ENCODE measurements at places on chromosomes 1 and 21.

DNA sequence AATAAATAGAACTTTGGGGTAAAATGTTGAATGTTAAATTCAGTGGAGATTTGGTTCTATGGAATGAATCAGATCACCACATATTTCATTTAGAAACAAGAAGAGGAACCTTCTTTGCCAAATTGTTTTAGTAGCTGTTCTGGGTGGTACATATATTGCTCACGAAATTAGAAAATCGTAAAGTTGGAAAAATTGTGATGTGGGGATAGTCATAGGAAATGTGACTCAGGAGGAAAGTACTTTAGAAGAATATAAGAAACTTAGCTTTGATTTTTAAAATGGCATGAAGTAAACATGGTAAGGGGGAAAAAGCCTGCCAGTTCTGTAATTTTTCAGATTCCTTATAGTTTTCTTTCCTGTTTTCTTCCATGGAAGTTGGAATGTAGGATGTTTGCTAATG lies 27.4 kb downstream of the RRP15 start:
- DNase-seq: no peak

DNA sequence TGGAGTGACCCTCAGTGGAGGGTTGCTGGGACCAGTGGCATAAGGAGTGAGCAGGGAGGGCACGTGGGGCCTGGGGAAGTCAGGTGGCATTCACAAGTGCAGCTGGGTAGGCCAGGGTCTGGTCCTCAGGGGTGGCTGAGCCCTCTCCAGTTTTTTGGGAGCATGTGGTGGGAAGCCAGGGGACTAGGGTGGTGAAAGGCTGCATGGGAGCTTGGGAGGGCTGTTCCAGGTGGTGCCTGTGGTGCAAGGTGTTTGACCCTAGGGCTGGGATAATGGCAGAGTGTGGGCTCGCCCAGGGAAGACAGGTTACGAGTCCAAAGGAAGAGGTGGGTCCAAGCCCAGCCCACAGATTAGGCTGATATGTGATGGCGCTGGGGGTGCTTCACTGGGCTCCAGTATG lies 30.5 kb downstream of the MAN1C1 start:
- DNase-seq: no peak

GRCh38 chr1:222828939-222829338 lies 14.1 kb downstream of the DISP1 start:
- no peak for DNase-seq

GRCh38 chr1:214427871-214428277 lies 123.5 kb downstream of the PTPN14 start:
- DNase-seq: peak; percentile 28

DNA sequence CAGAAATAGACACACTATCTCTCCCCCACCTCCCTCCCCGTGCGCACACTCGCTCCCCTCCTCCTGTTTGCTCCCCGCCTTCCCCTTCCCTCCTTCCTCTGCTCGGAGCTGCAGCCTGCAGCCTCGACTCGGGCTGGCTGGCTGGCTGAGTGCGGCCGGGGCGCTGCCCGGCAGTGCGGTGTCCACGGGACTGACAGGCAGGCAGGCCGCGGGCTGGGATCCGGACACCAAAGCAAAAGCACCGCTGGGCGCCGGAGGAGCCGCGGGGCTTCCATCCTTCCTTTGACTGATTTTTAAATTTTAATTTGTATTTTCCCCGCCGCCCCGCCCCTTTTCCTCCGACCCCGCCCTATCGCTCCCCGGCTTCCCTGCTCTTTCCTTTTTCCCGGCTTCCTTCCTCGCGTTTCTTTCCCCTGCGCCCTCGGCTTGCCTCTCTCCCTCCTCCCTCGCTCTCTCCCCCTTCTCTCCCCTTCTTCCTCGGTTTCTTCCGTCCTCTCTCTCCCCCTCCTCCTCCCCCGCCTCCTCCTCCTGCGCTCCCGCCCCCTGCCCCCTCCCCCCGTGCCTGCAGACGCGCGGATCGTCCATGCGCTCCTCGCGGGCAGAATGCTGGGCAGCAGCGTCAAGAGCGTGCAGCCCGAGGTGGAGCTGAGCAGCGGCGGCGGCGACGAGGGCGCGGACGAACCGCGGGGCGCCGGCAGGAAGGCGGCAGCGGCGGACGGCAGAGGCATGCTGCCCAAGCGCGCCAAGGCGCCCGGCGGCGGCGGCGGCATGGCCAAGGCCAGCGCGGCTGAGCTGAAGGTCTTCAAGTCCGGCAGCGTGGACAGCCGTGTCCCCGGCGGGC lies 109.4 kb downstream of the NAV1 start:
- DNase-seq: no peak

GRCh38 chr1:89276690-89277089 lies 4.0 kb upstream of the GBP5 start:
- DNase-seq: no peak

- no peak for DNase-seq
Observed at GRCh38 chr21:20730441-20730840, 267.8 kb upstream of the NCAM2 start.

DNA sequence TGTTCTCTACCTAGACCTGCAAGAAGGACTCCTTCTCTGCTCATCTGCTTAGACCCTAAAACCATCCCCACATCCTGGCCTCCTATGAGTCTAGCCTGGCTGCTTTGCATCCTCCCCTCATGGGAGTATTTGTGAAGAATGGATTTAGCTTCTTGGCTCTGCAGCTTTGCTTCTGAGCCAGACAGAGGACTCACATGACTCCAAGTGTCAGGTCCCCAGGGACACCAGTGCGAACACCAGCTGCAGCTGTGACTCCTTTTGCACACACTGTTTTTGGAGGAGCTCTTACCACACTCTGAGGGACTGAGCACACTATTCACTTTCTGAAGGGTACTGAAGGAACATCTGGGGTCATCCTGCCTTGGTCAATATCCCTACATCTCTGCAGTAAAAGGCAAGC lies 131.8 kb upstream of the SGIP1 start:
- no peak for DNase-seq

DNA sequence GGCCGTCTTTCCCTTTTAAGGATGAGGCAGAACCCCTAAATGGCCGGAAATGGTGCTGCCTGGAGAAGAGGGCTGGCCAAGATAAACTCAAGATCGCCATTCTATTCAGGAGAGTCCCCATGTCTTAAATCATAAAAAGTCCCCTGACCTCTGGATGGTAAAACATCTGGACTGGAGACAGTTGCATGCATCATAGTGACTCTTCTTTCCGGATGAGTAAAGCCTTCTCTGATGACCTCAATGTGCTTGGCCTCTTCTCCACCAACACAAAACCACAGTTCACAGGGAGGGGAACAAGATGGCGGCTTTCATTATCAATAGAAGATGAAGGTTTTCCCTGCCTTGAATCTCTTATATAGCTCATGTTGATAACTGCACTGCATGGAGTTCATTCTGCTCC lies 27.5 kb upstream of the H6PD start:
- DNase-seq: no peak

DNA sequence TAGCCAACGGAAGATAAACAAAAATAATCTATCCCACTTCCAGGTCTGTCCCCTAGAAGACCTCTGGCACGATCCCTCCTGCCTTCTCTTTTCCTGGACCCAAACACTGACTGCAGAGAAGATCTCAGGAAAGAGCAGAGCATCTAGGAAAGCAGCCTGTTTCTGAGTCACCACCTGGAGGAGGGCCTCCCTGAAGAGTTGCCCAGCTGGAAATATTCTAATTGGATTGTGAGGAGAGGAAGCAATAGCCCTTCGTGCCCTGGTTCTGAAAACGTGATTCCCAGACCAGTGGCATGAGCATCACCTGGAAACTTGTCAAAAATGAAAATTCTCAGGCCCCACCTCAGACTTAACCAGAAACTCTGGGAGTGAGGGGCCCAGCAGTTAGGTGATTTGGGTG lies 411.1 kb downstream of the SETD4 start:
- no peak for DNase-seq

DNA sequence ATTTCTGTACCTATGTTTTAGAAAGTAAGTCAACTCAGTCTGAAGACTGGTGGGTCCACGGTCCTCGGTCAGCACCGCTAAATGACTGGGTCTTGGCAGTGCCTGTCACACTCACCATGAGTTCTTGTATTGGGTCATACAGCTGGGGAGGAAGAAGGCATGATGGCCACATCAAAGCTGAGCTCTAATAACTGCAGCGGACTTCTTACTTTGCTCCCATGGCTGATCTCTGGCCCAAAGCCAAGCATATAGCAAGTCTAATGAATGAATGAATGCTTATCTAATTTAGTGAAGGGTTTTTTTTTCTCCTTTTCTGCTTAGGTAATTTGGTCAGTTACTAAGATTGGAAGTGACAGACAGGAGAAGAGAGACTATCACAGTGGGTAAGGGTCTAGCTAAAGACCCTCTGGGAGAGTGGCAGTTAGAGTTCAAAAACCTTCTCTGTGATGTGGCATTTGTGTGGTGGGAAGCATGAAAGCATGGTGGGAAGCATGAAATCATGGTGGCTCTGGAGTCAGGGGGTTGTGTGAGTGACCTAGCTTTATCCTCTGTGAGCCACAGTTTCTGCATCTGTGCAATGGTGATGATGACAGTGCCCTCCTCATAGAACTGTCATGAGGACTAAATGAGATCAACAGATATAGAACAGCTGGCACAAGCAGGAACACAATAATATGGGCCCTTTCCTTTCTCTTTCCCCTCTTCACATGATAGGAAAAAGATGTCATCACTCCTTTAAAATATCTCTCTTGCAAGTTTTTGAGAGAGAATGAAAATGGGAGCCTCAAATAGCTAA lies 78.9 kb upstream of the JAK1 start:
- DNase-seq: no peak

GRCh38 chr1:113048064-113048463 lies 24.9 kb upstream of the LRIG2 start:
- DNase-seq: no peak

DNA sequence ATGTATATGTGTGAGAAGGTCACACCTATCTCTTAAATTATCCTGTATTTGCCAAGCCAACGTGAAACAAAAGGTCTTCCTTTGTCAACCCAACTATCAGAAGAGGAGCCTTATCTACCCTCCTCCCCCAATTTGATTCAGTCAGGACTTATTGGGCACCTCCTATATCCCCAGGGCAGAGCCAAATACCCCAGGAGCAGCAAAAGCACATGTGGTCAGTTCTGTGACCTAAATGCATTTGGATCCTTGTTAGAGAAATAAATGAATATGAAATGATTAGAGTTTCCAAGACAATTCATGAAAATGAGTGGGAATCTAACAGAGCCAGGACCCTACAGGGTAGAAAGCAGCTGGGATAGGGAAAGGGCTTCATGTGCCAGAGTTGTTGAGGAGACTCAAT lies 37.0 kb upstream of the KCND3 start:
- DNase-seq: no peak

- DNase-seq: no peak
Observed at GRCh38 chr1:26156285-26157038, 2.4 kb upstream of the FAM110D start.

DNA sequence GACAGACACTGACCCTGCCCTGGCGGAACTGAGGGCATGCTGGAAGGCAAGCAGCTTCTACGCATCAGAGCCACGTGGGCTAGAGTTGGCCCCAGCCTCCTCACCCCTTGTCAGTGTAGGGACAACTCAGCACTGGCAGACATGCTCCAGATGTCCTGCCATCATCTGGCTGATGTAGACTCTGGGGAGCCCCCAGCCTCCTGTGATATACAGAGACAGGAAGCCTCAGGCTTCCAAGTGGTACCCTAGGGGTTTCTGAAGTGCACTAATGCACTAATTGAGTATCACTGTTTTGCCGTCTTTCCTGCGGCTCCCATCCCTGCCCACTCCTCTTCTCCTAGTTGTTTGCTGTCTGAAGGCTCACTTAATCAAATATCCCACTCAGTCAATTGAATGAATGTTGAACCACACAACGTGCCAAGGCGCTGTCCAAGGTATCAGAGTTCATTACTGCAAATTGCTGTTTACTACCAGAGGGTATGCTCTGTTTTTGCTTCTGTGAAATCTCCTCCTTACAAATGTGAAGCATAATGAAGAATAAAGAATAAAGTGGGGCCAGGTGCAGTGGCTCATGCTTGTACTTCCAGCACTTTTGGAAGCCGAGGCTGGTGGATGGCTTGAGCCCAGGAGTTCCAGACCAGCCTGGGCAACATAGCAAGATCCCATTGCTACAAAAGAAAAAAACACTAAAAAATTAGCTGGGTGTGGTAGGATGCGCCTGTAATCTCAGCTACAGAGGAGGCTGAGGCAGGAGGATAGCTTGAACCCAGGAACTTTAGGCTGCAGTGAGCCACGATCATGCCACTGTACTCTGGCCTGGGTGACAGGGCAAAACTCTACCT lies 76.4 kb upstream of the ZBTB18 start:
- DNase-seq: no peak

DNA sequence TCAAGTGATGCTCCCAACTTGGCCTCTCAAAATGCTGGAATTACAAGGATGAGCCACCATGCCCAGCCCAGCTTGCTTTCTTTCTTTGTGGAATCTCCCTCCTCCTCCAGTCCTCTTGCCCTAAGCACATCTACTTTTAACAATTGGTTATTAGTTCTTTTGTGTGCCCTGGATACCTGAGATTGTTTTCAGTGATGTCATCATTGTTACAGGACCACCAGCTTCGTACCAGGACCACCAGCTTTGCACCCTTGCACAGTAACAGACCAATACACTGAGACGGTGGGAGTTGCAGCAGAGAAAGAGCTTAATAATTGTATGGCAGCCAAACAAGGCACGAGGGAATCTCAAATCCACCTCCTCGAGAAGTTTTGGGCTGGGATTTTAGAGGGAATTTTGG lies 71.3 kb downstream of the CNIH3 start:
- DNase-seq: no peak

- no peak for DNase-seq
Observed at GRCh38 chr1:40662864-40663263, 2.6 kb downstream of the RIMS3 start.

DNA sequence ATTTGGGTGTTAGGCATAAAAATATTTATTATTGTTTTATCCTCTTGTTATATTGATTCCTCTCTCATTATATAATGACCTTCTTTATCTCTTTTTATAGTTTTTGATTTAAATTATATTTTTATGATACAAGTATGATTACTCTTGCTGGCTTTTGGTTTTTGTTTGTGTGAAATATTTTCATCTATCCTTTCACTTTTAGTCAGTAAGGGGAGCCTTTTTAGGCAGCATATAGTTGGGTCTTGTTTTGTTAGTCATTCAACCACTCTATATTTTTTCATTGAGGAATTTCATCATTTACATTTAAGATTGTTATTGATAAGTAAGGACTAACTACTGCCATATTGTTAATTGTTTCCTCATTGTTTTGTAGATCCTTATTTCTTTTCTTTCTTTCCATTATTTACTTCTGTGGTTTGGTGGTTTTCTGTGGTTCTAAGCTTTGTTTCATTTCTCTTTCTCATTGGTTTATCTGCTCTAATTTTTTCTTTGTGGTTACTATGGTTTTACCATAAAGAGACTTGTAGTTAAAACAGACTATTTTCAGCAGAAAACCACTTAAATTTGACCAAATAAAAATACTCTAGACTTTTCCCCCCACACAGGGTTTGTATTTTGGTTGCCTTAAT lies 593.1 kb downstream of the NUF2 start:
- no peak for DNase-seq

GRCh38 chr1:112251766-112252506 lies 144.1 kb upstream of the CTTNBP2NL start:
- DNase-seq: no peak

GRCh38 chr1:34977210-34977471 lies 8.0 kb downstream of the TMEM35B start:
- DNase-seq: no peak

GRCh38 chr1:218748071-218748470 lies 402.9 kb downstream of the TGFB2 start:
- no peak for DNase-seq

GRCh38 chr1:31396633-31397351 lies 16.2 kb upstream of the SERINC2 start:
- no peak for DNase-seq

- peak; percentile 54 for DNase-seq
Observed at GRCh38 chr1:92484472-92485380, 2.0 kb downstream of the GFI1 start.
